Astrocyte (in vitro differentiated cells and primary cell): ENCODE measurements at places on chromosomes 5 and 9.
A peak's percentile ranks its signal among the peaks of the same experiment; 100 is the strongest.

GRCh38 chr9:124213396-124213795 is 44.4 kb upstream of the NEK6 start:
- no peaks in the 10 kb centered on the region for H3K27me3 ChIP-seq
- H3K27ac ChIP-seq: no peak overlapping the region
- peaks cover 12% of the 10 kb centered on the region for H3K4me1 ChIP-seq
- no peak overlapping the region for H3K4me3 ChIP-seq
- DNase-seq: no peak
- H3K36me3 ChIP-seq: no peaks in the 10 kb centered on the region

DNA sequence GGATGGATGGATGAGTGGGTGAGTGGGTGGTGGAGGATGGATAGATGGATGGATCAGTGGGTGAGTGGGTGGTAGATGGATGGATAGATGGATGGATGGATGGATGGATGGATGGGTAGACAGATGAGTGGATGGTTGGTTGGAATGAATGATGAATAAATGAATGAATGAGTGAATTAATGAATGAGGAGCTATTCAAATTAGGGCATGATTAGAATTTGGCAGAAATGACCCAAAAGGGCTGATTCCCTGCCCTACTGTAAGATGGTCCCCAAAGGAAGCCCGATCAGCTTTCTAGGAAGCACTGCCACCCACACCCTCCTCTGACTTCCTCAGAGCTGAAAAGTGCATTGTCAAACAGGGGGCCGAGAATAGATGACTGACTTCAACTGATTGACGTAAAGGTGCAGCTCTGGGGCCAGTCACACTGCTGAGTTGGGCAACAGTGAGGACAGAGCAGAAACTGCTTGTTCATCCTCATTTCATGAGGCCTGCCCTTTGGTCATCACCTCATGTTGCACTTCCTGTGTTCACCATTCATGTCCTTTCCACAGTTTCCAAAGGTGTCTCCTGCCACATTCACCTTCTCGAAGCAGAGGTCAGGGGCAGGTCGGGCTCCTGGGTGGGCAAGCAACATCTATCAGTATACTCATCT is 34.3 kb downstream of the NIPAL4 start:
- no peak overlapping the region for H3K27ac ChIP-seq
- DNase-seq: no peak
- H3K27me3 ChIP-seq: no peaks in the 10 kb centered on the region
- peaks cover 75% of the 10 kb centered on the region for H3K36me3 ChIP-seq
- H3K4me1 ChIP-seq: no peaks in the 10 kb centered on the region
- H3K4me3 ChIP-seq: no peak overlapping the region

GRCh38 chr9:764105-764524 is 77.4 kb upstream of the DMRT1 start:
- DNase-seq: peak; percentile 26
- H3K27me3 ChIP-seq: peaks cover 3% of the 10 kb centered on the region
- H3K36me3 ChIP-seq: no peaks in the 10 kb centered on the region
- H3K27ac ChIP-seq: no peak overlapping the region
- H3K4me1 ChIP-seq: no peaks in the 10 kb centered on the region

- H3K4me1 ChIP-seq: no peaks in the 10 kb centered on the region
- no peak for DNase-seq
- H3K36me3 ChIP-seq: no peaks in the 10 kb centered on the region
Measured at GRCh38 chr5:15774632-15775031, 274.7 kb downstream of the FBXL7 start.

DNA sequence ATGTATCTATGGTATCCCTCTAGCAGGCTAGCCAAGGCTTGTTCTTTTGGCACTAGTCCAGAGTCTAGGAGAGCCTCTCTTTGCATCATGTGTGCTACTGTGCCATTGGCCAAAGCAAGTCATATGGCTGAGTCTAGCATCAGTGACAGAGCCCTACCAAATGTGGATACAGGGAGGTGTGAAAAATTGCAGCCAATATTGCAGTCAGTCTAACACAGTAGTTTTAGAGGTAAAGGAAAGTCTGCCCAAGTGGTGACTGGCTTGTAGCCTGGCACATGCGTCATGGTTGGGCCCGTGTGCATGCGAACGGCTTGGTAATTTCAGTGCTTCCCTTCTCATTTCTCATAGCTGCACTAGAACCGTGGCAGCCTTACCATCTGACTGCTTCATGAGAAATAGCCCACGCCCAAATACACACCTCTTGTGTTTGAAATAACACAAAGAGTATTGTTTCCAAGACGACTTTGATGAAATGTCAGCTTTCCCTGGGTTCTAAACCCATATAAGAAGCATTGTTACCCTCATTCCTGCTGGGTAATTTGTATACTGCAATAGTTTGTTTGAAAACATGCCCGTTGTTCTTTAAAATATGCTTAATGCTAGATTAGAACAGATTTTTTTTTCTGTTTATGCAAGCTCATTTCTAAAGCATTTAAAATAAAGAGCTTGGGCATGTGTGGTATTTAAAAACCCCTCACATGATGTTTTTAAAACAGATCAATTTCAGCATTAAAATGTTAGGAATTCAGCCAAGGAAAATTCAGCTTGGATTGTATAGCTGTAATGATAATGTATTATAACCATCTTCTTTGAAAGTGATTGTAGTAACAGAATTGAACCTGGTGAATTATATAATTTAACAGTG is 113.2 kb downstream of the TLE4 start:
- H3K4me1 ChIP-seq: peaks cover 35% of the 10 kb centered on the region
- no peaks in the 10 kb centered on the region for H3K36me3 ChIP-seq
- no peak overlapping the region for H3K4me3 ChIP-seq
- H3K27ac ChIP-seq: peak overlapping the region; percentile 87
- no peaks in the 10 kb centered on the region for H3K27me3 ChIP-seq

GRCh38 chr5:174059247-174059646 is 13.7 kb downstream of the NSG2 start:
- no peaks in the 10 kb centered on the region for H3K4me1 ChIP-seq
- H3K27ac ChIP-seq: no peak overlapping the region
- H3K36me3 ChIP-seq: no peaks in the 10 kb centered on the region
- no peak overlapping the region for H3K4me3 ChIP-seq
- no peak for DNase-seq
- H3K27me3 ChIP-seq: no peaks in the 10 kb centered on the region

- H3K27ac ChIP-seq: no peak overlapping the region
- H3K4me3 ChIP-seq: no peak overlapping the region
- peak; percentile 85 for DNase-seq
- H3K27me3 ChIP-seq: no peaks in the 10 kb centered on the region
- no peaks in the 10 kb centered on the region for H3K36me3 ChIP-seq
Measured at GRCh38 chr5:149886060-149886459, 58.5 kb downstream of the PDE6A start.

GRCh38 chr9:28563291-28563934 is 990.1 kb upstream of the C9orf72 start:
- H3K4me3 ChIP-seq: no peak overlapping the region
- no peaks in the 10 kb centered on the region for H3K36me3 ChIP-seq
- H3K27ac ChIP-seq: no peak overlapping the region
- H3K4me1 ChIP-seq: no peaks in the 10 kb centered on the region

DNA sequence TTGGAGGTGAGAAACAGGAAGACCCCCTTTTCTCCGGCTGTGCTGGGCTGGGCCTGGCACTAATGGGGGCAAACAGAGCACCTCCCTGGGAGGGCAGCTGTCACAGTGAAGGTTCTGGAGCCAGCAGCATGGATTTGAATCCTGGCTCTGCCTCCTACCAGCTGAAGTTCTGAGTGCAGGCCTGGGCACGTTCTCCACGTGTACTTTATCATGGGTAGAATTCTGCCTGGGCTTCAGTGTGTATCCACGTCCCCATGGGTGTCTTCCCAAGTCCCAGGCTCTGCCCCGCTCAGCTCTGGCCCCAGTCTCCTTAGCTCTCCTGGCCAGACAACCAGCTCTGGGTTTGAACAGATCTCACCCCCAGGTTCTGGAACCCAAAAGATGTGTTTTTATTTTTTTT is 223.2 kb downstream of the PBX3 start:
- no peak for DNase-seq
- H3K27me3 ChIP-seq: no peaks in the 10 kb centered on the region
- H3K27ac ChIP-seq: no peak overlapping the region
- peaks cover 6% of the 10 kb centered on the region for H3K36me3 ChIP-seq
- no peaks in the 10 kb centered on the region for H3K4me1 ChIP-seq

DNA sequence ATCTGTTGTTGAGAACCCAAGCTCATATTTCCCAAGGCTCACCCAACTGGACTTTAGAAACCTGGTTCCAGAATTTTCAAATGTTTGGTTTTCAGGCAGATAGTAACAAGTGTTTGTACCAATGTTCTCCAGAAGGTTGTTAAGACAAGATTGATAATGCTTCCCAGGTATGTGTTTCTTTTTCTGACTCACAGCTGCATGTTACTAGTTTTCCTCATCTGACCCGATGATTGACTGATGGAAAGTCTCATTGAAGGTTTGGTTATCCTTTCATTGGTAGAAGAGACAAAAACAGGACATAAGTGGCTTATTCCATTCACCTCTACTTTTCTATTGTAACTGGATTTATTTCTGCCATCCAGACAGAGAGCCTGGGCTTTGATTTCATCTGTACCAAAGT is 10.4 kb downstream of the BASP1 start:
- H3K27me3 ChIP-seq: no peaks in the 10 kb centered on the region
- peaks cover 53% of the 10 kb centered on the region for H3K4me1 ChIP-seq
- H3K36me3 ChIP-seq: peaks cover 25% of the 10 kb centered on the region
- H3K27ac ChIP-seq: peak overlapping the region; percentile 62
- no peak for DNase-seq

GRCh38 chr9:110807956-110808598 is 139.5 kb downstream of the MUSK start:
- peak; percentile 27 for DNase-seq
- no peak overlapping the region for H3K27ac ChIP-seq
- H3K4me1 ChIP-seq: no peaks in the 10 kb centered on the region

- H3K27me3 ChIP-seq: no peaks in the 10 kb centered on the region
- H3K27ac ChIP-seq: no peak overlapping the region
- no peak for DNase-seq
- no peaks in the 10 kb centered on the region for H3K4me1 ChIP-seq
- H3K4me3 ChIP-seq: no peak overlapping the region
- H3K36me3 ChIP-seq: no peaks in the 10 kb centered on the region
Measured at GRCh38 chr5:131947445-131947844, 2.0 kb upstream of the MEIKIN start.

DNA sequence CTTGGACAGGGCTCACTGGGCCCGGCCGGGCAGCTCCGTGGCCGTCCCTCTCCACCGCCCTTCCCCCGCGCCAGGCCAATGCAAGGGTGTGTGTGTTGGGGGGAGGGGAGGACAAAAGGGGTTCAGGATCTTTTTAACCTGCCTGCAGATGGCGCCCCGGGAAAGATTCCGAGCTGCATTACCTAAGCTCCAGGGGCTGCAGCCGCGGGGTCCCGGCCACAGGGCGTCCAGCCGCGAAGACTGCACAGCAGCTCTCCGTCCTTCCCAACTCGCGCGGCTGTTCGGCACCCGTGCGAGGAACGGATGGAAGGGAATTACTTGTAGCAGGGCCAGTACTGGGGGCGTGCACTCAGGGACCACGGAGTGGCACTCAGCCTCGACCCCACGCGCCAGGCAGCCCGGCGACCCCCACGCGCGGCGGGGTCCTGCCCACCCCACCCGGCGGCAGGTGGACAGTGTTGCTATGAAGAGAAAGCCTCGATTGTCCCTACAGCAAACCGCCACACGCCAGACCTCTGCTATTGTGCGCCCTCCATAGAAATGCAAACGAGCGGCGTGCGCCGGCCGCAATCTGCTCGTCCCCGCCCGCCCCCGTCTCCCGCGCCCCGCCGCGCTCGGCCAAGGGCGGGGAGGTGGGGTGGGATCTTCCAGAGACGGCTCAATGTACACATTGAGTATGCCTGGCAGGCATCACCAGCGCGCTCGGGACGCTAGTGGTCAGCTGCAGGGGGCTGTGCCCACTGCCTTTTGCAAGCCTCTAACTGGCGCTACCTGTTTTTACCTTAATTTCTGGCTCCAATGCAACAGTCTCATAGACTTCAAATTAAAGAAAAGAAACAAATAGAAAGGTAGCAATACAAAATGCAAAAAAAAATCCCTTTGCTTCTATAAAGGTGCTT is 796 bp upstream of the GADD45G start:
- H3K27ac ChIP-seq: no peak overlapping the region
- peaks cover 36% of the 10 kb centered on the region for H3K4me1 ChIP-seq
- H3K36me3 ChIP-seq: no peaks in the 10 kb centered on the region
- peak overlapping the region; percentile 65 for H3K4me3 ChIP-seq
- peak; percentile 27 for DNase-seq

DNA sequence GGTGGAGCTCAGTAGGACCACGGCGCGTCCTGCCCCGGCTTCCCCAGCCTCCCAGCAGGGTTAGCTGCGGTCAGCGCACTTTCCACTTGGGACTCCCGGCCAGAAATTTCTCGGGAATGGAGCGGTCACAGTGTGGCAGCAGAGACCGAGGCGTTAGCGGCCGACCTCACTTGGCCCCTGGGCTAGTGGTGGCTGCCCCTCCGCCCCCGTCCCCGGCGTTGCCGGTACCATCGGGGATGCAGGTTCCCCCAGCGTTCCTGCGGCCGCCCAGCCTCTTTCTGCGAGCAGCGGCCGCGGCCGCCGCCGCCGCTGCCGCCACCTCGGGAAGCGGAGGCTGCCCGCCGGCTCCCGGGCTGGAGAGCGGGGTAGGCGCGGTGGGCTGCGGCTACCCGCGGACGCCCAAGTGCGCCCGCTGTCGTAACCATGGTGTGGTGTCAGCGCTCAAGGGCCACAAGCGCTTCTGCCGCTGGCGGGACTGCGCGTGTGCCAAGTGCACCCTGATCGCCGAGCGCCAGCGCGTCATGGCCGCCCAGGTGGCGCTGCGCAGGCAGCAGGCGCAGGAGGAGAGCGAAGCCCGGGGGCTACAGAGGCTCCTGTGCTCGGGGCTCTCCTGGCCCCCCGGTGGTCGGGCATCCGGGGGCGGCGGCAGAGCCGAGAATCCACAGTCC is 460 bp downstream of the DMRTA1 start:
- no peaks in the 10 kb centered on the region for H3K36me3 ChIP-seq
- H3K27me3 ChIP-seq: no peaks in the 10 kb centered on the region

DNA sequence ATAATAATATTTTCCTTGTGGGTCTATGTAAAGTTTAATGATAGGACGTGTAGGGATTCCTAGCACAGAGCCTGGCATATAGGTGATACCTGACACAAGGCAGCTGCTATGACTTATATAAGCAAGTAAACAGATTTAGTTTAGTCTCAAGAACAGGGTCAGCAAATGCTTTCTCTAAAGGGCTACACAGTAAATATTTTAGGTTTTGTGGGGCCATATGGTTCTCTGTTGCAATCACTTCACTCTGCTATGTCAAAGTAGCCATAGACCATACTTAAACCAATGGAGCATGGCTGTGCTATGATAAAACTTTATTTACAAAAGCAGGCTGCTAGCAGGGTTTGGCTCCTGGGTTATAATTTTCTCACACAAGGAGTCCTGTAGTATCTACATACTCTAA is 204.8 kb upstream of the KLF4 start:
- no peaks in the 10 kb centered on the region for H3K36me3 ChIP-seq
- no peaks in the 10 kb centered on the region for H3K27me3 ChIP-seq
- no peaks in the 10 kb centered on the region for H3K4me1 ChIP-seq

DNA sequence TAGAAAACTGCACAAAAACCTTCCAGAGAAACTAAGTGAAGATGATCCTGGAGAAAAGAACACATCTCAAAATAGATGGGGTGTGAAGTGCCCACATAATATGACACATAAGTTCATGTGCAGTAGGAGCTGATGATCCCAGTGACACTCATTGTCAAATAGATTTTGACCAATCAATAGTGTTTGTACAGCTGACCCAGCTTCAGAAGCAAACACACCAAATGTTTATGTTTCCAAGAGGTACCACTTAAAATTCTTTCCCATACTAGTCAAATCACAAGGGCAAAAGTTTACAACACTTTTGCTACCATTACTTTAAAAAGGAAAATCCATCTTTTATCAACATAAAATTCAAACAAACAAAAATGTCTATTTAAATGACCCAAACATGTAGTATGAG is 175.0 kb downstream of the MLLT3 start:
- H3K27me3 ChIP-seq: no peaks in the 10 kb centered on the region
- no peak overlapping the region for H3K4me3 ChIP-seq
- no peaks in the 10 kb centered on the region for H3K36me3 ChIP-seq
- no peak overlapping the region for H3K27ac ChIP-seq
- H3K4me1 ChIP-seq: no peaks in the 10 kb centered on the region
- DNase-seq: peak; percentile 6
